ENCODE measurements at places on chromosomes 7 and 10.

- DNase-seq: no peak
Measured at GRCh38 chr7:26841003-26841739, 23.2 kb downstream of the SKAP2 start.

GRCh38 chr10:70347321-70347720 lies 35.1 kb downstream of the LRRC20 start:
- no peak for DNase-seq

- DNase-seq: no peak
Measured at GRCh38 chr10:117796130-117796745, 250.5 kb downstream of the RAB11FIP2 start.

DNA sequence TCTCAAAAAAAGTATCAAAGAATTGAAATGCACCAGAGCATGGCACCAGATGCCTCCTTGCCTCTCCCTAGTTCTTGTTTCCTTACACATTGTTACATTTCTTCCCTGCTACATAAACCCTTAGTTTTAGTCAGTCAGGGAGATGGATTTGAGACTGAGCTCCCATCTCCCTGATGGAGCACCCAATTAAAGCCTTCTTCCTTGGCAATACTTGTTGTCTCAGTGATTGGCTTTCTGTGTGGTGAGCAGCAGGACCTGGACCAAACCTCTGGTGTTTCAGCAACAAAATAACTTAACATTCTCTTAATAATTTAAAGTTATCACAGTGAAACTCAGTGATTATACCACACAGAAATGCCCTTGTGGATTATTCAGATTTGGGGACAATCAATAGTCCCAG lies 26.9 kb downstream of the PPP1R3C start:
- no peak for DNase-seq

DNA sequence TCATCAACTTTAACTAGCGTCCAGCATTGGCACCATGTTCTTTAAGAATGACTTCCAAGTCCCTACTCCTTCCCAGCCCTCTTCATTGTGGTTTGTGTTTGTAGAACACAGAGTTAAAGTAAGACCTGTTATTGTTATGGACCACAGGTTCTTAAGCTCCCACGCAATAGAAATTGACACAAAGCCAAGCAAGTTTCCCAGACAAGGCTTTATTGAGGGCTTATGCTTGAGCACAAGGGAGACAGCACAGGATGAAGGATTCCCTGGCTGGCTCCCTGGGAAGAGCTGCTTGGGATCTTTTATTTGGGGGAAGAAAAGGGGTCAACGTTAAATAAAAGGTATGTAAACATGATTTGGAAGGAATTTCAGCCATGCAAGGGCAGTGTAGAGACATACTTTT lies 44.3 kb upstream of the PRKCQ start:
- DNase-seq: no peak

GRCh38 chr10:26780793-26781601 lies 79.8 kb downstream of the ABI1 start:
- peak; percentile 34 for DNase-seq

DNA sequence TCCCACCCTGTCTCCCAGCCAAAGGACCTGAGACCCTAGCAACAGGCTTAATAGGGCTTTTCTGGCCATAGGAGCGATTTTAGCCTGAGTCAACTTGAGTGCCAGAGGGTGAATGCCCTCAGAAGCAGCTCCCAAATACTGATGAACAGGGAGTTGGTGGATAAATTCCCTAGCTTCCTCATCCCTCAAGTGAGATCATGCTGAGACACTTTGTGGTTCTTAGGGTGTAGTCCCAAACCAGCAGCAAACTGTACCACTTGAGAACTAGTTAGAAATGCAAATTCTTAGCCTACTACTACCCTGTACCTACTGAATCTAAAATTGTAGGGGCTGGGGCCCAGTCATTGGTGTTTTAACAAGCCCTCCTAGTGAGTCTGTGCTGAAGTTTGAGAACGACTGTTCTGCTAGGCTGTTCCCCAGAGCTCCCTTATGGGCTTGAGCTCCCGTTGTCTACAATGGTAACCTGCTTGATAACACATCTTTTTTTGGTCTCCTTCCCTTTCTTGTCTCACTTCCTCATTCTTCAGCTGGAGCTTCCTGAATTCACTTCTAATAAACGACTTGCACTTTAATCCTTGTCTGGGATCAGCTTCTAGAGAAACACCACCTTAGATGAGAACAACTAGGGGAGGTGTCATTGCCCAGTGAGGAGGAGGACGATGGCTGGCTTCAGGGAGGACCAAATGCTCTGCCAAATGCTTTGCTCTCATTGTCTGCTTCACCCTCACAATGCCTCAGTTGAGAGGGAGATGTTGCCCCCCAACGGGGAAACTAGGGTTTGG lies 18.2 kb upstream of the CDH23 start:
- no peak for DNase-seq

- DNase-seq: no peak
Measured at GRCh38 chr7:101632641-101633040, 3.5 kb upstream of the MYL10 start.

GRCh38 chr10:130921911-130922440 lies 389.5 kb downstream of the TCERG1L start:
- DNase-seq: no peak

- no peak for DNase-seq
Measured at GRCh38 chr7:20299647-20300312, 30.9 kb upstream of the ITGB8 start.

DNA sequence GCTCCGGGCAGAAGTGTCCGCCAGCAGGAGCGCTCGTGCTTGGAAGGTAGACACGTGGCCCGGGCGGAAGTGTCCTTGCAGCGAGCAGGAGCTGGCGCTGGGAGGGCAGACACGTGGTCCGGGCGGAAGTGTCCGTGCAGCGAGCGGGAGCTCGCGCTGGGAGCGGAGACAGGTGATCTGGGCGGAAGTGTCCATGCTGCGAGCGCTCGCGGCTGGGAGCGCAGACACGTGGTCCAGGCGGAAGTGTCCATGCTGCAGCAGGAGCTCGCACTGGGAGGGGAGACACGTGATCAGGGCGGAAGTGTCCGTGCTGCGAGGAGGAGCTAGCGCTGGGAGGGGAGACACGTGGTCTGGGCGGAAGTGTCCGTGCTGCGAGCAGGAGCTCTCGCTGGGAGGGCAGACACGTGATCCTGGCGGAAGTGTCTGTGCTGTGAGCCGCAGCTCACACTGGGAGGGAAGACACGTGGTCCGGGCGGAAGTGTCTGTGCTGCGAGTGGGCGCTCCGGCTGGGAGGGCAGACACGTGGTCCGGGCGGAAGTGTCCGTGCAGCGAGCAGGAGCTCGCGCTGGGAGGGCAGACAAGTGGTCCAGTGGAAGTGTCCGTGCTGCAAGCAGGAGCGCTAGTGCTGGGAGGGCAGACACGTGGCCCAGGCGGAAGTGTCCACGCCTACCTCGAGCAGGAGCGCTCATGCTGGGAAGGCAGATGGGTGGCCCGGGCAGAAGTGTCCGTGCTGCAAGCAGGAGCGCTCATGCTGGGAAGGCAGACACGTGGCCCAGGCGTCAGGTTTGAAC lies 41.1 kb upstream of the PRKAR1B start:
- DNase-seq: peak; percentile 93

DNA sequence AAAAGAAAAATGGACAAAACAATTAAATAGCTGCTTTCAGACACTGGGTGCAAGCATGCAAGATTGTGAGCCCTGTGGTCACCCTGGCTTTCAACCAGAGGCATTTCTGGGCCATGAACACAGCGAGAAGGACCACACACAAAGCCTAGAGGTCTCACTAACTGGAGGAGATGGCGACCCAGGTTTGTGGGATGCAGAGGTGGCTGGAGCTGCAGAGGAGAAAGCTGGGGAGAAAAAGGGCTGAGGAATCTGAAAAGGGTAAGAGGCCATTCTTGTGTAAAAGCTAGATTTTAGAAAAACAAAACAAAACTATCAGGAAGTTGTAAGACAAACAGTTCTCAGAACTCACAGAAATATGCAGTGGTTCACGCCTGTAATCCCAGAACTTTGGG lies 30.1 kb upstream of the PTPRN2 start:
- no peak for DNase-seq

GRCh38 chr7:158401295-158401694 lies 186.3 kb downstream of the PTPRN2 start:
- no peak for DNase-seq

DNA sequence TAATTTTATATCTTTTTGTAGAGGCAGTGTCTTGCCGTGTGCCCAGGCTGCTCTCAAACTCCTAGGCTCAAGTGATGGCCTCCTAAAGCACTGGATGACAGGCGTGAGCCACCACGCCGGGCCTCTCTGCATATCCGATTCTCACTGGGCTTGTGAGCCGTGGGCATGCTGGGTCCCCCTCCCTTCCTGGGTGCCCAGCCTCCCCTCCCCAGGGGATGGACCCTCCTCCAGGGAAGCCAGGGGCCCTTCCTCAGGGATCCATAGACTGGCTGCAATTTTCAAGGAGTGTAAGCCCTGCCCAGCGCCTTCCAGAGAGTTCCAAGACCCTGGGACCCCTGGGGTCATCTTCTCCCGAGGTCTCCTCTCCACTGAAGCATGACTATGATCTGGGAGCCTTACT lies 23.7 kb upstream of the ELFN1 start:
- DNase-seq: no peak

DNA sequence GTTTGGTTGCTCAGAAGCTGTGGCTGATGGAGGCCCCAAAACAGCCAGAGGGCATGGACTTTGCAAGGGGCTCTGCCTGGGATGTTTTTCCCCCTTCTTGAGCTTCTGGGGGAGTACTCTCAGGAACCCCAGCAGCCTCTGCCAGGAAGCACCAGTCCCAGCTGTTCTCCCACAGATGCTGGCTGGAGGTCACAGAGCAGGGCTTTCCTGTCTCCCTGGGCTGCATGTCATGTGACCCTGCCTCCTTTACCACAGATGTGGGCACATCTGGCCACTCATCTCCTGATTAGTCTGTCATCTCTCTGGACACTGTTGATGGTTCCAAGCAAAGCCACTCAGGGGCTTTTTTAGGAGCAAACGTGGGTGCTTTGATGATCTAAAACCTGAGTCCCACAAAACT lies 136.7 kb downstream of the NEURL1 start:
- no peak for DNase-seq

DNA sequence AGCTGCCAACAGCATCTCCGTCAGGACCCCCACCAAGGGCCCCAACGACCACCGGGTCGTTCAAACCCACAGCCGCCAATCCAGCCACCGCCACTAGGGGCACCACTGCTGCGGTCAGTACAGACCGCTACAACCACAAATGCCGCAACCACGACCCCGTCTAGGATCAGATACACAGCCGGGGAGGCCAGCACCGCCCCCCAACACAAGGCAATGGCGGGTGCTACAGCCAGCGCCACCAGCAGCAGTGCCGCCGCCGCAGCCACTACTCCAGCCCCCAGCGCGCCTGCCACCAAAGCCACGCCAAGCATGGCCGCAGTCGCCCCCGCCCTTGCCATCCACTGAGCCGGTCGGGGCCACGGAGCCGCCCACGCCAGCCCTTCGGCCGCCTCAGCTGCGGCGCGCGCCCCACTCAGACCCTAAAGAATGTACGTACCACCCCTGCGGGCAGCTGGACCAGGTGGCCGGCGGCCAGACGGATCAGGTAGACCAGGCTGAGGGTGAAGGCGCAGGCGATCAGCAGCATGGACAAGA lies 473 bp downstream of the CYP51A1 start:
- peak; percentile 11 for DNase-seq

GRCh38 chr10:95831076-95831475 lies 75.1 kb downstream of the ENTPD1 start:
- no peak for DNase-seq

DNA sequence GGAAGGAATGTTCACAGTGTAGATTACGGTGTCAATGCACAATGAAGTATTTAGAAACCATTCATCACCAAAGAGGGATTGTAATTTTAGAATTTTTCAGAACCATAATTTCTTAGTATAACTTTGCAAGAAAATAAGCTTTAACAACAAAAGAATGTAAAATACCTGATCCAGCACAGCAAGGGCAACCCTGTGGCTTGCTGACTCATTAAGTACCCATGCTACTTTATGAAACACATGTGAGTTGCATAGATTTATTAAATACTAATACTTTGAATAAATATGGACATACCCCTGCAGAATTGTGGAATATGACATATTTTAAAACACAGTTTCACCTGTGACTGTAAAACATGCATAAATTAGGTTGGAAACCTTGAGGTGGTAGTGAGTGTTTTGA lies 281.3 kb downstream of the ZNF248 start:
- no peak for DNase-seq

DNA sequence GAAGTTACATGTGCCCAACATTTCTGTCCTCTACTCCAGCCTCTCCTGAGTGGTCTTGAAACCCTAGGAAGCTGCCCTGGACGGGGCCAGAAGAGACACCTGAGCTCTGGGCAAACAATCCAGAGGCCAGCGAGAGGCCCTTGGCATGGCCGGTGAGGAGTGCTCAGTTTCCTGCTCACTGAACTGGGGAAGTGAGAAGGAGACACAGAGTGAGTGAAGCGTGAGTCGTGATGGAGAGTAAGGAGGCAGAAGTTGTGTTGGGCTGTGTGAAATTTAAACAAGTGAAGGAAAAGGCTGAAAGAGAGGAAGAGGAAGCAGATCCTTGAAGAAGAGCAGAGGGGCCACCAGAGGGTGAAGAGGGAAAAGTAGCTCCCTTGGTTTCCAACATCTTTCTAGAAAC lies 73.2 kb downstream of the WNT2 start:
- DNase-seq: no peak

DNA sequence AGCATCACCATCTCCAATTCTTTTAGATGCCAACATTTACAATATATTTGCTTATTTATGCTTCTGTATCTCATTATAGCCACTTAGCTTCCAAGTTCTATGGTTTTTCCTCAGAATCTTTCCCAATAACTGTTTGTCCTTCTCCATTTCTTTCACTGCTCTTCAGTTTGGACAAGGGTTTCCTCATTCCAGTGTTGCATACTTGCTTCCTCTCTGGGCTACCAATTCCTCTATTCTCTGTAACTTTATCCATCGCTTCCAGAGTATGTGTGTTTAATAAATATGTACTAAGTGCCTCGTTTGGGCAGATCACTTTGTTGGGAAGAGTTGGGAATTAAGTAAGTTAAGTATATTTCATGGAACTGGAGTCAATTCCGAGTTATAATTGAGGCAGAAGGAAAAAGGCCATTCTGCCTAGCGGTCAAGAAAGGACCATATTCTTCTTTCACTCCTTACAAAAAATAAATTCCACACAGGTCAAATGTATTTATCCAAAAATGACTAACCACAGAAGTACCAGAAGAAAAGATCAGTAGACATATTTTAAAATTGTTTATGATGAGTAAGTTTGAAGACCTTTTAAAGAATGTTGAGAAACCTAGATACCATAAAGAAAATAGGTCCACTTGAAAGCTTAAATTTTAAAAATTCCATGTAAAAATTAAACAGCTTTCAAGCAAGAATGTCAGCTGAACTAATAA lies 10.8 kb downstream of the STAMBPL1 start:
- DNase-seq: no peak

- DNase-seq: peak; percentile 23
Measured at GRCh38 chr7:55073976-55074528, 55.2 kb downstream of the EGFR start.

- DNase-seq: no peak
Measured at GRCh38 chr7:26166684-26167266, 14.8 kb downstream of the NFE2L3 start.

- DNase-seq: no peak
Measured at GRCh38 chr10:49040601-49041000, 74.7 kb downstream of the VSTM4 start.

GRCh38 chr10:48973065-48973464 lies 33.4 kb upstream of the LRRC18 start:
- DNase-seq: no peak
